ENCODE measurements at places on chromosomes 6 and 20.

- DNase-seq: no peak
Observed at GRCh38 chr6:89734526-89734925, 85.1 kb downstream of the MDN1 start.

GRCh38 chr20:36756496-36756895 lies 10.6 kb upstream of the NDRG3 start:
- no peak for DNase-seq

DNA sequence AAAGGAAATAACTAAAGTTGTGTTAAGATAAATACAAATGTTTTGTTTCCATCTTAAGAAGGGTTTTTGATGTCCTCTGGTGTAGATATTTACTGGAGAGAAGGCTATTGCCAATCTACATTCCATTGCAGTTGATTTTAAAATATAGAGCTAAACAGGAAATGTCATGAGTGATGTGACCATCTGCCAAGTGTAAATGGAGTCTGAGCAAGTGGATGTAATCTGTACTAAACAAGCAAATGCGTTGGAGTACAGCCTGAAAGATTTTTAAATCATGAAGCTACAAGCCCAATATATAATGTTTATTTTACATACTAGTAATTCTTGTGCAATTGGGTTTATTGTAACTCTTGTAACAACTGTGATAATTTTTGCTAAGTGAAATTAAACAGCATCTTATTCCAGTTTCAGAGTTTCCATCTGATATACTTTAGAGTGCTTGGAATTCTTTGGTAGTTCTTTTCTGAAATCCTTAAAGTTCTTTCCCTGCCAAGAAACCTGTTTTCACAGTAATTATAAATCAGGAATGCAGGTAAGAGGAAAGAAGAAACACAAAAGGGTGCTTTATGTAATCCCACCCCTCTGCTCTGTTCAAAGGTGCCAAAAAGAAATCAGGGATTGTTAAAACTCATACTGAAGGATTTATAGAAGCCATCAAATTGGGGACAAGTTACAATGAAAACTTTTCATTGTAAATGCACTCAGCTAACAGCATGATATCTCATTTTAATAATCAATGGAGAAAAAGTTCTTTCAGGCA lies 47.2 kb upstream of the FLRT3 start:
- peak; percentile 16 for DNase-seq

DNA sequence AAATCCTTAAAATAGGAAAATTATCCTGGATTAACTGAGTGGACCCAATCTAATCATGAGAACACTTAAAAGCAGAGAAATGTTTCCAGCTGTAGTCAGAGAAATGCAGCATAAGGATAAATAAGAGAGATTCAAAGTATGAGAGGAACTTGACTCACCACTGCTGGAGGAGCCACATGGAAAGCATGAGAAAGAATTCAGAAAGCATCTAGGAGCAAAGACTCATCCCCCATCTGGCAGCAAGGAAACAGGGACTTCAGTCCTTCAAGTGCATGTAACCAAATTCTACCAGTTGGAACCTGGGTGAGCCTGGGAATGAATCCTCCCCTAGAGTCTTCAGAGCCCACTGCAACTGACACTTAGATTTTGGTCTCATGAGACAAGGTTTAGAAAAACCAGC lies 33.7 kb downstream of the RNF146 start:
- DNase-seq: no peak

Data from Ammon's horn (tissue), 1 donor.